Activated naive CD8-positive, alpha-beta T cell treated with anti-CD3 and anti-CD28 coated beads, Interleukin-2, amount 10 ng/mL, durations not matched to agents 7 days and 5 days (primary cell): ENCODE measurements at places on chromosomes 2 and 18. TPM values are rescaled to one million over a fixed set of nuclear protein-coding genes. Genes with fewer than 3 reads are reported as not detected.

CNTNAP5 gene
- not detected for total RNA-seq

FAM98A gene
- 33.0 TPM for total RNA-seq

SLC19A3 gene
- not detected for total RNA-seq

HDHD2 gene
- 42.2 TPM for total RNA-seq

ABHD3 gene
- 52.8 TPM for total RNA-seq

ACTG2 gene
- total RNA-seq: 0.43 TPM

MC4R gene
- total RNA-seq: not detected

OSR1 gene
- not detected for total RNA-seq

RNMT gene
- 40.7 TPM for total RNA-seq

SERPINB5 gene
- total RNA-seq: not detected

CERKL gene
- total RNA-seq: not detected

WNT10A gene
- 2.5 TPM for total RNA-seq

AP1S3 gene
- 5.8 TPM for total RNA-seq

TEX44 gene
- total RNA-seq: not detected

RGPD3 gene
- total RNA-seq: 0.14 TPM

C2orf92 gene
- total RNA-seq: 6.9 TPM

PLGLB2 gene
- total RNA-seq: 2.4 TPM

ALLC gene
- not detected for total RNA-seq

OXER1 gene
- total RNA-seq: not detected

INO80C gene
- total RNA-seq: 17.3 TPM

DSG4 gene
- not detected for total RNA-seq

FRZB gene
- total RNA-seq: not detected

GPR45 gene
- not detected for total RNA-seq

COL6A3 gene
- 0.45 TPM for total RNA-seq

CCDC121 gene
- 1.1 TPM for total RNA-seq

TXNL1 gene
- total RNA-seq: 45.3 TPM

CYRIA gene
- total RNA-seq: 2.1 TPM

GCG gene
- total RNA-seq: not detected

SCN7A gene
- total RNA-seq: not detected

COBLL1 gene
- 0.50 TPM for total RNA-seq

TRIM43 gene
- not detected for total RNA-seq

PID1 gene
- 0.11 TPM for total RNA-seq

UGT1A4 gene
- total RNA-seq: not detected

NOL4 gene
- not detected for total RNA-seq

G6PC2 gene
- not detected for total RNA-seq

ST8SIA5 gene
- total RNA-seq: not detected

SAG gene
- not detected for total RNA-seq

ALMS1 gene
- total RNA-seq: 20.1 TPM

BOK gene
- not detected for total RNA-seq

GPR148 gene
- total RNA-seq: not detected

ABCA12 gene
- not detected for total RNA-seq

KLHL41 gene
- 0.17 TPM for total RNA-seq

RBM45 gene
- 15.6 TPM for total RNA-seq

GPR39 gene
- total RNA-seq: not detected

NMS gene
- total RNA-seq: not detected

COLEC12 gene
- total RNA-seq: 0.06 TPM

CPS1 gene
- total RNA-seq: 1.1 TPM

L3MBTL4 gene
- 0.09 TPM for total RNA-seq

C18orf54 gene
- total RNA-seq: 8.0 TPM
